ENCODE measurements at places on chromosomes 5 and 9. TPM values are rescaled to one million over a fixed set of nuclear protein-coding genes. Genes with fewer than 3 reads are reported as not detected.

TNFAIP8 gene
- 44.8 TPM for total RNA-seq

MEGF10 gene
- total RNA-seq, result 0.14 TPM

KCTD16 gene
- total RNA-seq, result 2.4 TPM

ASPN gene
- 2.0 TPM for total RNA-seq

CXCL14 gene
- total RNA-seq, result 0.37 TPM

GLRA1 gene
- total RNA-seq, result not detected

PCDHB13 gene
- 0.28 TPM for total RNA-seq

MRPS2 gene
- 10.4 TPM for total RNA-seq

PRRT1B gene
- not detected for total RNA-seq

MRPS27 gene
- 79.1 TPM for total RNA-seq

DMRT3 gene
- not detected for total RNA-seq
